ENCODE measurements at places on chromosomes 1 and 21. TPM values are rescaled to one million over a fixed set of nuclear protein-coding genes. Genes with fewer than 3 reads are reported as not detected.

Gene CLEC20A
- not detected for polyA plus RNA-seq

- H3K4me1 ChIP-seq, result peaks cover 1% of the 10 kb centered on the region
- no peak for DNase-seq
- H3K27ac ChIP-seq, result no peak overlapping the region
- H3K4me3 ChIP-seq, result no peak overlapping the region
- H3K36me3 ChIP-seq, result no peaks in the 10 kb centered on the region
These were observed 481.7 kb upstream of the RUNX1 start for GRCh38 chr21:35530766-35531165.

- no peaks in the 10 kb centered on the region for H3K27me3 ChIP-seq
- H3K4me3 ChIP-seq, result no peak overlapping the region
- no peak overlapping the region for H3K27ac ChIP-seq
- H3K4me1 ChIP-seq, result no peaks in the 10 kb centered on the region
- DNase-seq, result no peak
These were observed 36.0 kb upstream of the DISC1 start for GRCh38 chr1:231590453-231591198.

Gene RNASEL
- 3.6 TPM for polyA plus RNA-seq

- no peak overlapping the region for H3K4me3 ChIP-seq
- no peaks in the 10 kb centered on the region for H3K27me3 ChIP-seq
- no peak for DNase-seq
- no peak overlapping the region for H3K27ac ChIP-seq
These were observed 378.7 kb downstream of the SEC16B start for GRCh38 chr1:177591155-177591554.

Gene OR14K1
- polyA plus RNA-seq, result not detected

GRCh38 chr1:58884706-58885661 is 101.1 kb upstream of the JUN start:
- no peak overlapping the region for H3K4me3 ChIP-seq
- H3K27ac ChIP-seq, result no peak overlapping the region
- no peaks in the 10 kb centered on the region for H3K36me3 ChIP-seq
- no peaks in the 10 kb centered on the region for H3K27me3 ChIP-seq
- H3K4me1 ChIP-seq, result peaks cover 30% of the 10 kb centered on the region
- DNase-seq, result no peak

DNA sequence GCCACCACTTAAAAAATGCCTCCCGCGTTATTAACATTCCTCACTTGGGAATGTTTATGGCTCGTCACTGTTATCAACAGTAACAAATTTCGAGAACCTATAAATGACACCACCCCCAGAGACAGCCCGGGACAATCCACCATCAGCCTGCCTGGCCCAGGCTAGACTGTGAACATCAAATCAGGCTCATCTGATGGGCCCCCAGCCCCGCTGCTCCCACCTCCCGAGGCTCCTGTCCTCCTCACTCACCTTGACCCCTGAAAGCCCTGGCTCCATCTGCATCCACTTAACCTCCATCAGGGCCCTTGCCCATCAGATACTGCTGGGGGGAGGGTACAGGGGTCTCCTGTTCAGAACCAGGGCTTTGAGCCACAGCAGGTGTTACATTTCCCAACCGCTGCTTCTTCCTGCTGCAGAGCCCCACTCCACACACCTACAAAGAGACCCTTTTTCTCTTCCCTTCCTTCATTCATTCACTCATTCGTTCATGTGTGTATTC is 156.5 kb upstream of the VAMP3 start:
- H3K27me3 ChIP-seq, result peaks cover 6% of the 10 kb centered on the region
- H3K4me1 ChIP-seq, result no peaks in the 10 kb centered on the region
- no peaks in the 10 kb centered on the region for H3K36me3 ChIP-seq
- H3K4me3 ChIP-seq, result no peak overlapping the region

DNA sequence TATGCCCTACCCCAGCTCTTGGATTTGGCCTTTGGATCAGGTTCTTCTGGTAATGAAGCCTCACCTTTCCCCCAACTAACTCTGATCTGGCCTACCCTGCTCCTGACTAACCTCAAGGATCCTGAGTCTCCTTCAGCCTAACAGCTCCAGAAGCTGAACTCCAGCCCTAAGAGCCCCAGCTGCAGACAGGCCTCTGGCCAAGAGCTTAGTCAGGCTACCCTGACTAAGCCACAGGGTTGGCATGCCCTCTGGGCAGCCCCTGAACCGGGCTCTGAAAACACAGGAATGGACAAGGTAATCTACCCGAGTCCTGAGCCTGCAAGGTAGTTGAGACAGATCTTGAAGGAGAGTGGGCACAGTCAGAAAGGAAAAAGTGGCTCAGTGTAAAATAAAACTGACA is 29.4 kb downstream of the COA7 start:
- no peak for DNase-seq
- H3K36me3 ChIP-seq, result no peaks in the 10 kb centered on the region
- H3K27me3 ChIP-seq, result no peaks in the 10 kb centered on the region
- no peak overlapping the region for H3K27ac ChIP-seq

GRCh38 chr1:165298203-165298820 is 58.2 kb downstream of the LMX1A start:
- no peaks in the 10 kb centered on the region for H3K27me3 ChIP-seq
- H3K4me1 ChIP-seq, result no peaks in the 10 kb centered on the region
- no peak for DNase-seq
- H3K4me3 ChIP-seq, result no peak overlapping the region
- no peak overlapping the region for H3K27ac ChIP-seq

GRCh38 chr1:213122514-213122929 is 71.5 kb downstream of the RPS6KC1 start:
- peaks cover 30% of the 10 kb centered on the region for H3K4me1 ChIP-seq
- H3K27me3 ChIP-seq, result no peaks in the 10 kb centered on the region
- no peak overlapping the region for H3K4me3 ChIP-seq

DNA sequence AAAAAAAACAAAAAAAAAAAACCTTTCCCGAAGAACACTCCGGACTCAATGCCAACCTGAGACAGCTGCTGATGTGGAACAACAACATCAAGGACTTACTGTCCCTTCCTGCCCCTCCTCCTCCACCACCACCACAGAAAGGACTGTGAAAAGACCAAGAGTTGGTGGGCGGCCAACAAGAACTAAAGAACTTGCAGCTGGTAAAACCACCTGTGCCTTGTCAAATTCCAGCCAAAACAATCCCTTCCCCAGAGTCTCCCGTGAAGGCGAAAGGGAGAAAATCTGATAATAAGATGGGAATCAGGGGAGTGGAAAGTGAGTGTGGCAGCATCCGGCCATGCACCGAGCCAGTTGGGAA is 88.9 kb downstream of the PROX1 start:
- H3K4me1 ChIP-seq, result no peaks in the 10 kb centered on the region
- H3K36me3 ChIP-seq, result no peaks in the 10 kb centered on the region
- no peak overlapping the region for H3K4me3 ChIP-seq
- H3K27me3 ChIP-seq, result peaks cover 4% of the 10 kb centered on the region
